Tibial nerve (tissue), 4 donors: ENCODE measurements at places on chromosomes 11 and 22. TPM values are rescaled to one million over a fixed set of nuclear protein-coding genes. Genes with fewer than 3 reads are reported as not detected.

The SSH3 gene
- 44.1 TPM for total RNA-seq

The FAM111B gene
- total RNA-seq = 0.20 TPM

The CCDC15 gene
- total RNA-seq = 3.1 TPM

The OR51B5 gene
- not detected for total RNA-seq

The OR8D1 gene
- total RNA-seq = not detected

The CDKN1C gene
- total RNA-seq = 330 TPM

The LRP4 gene
- total RNA-seq = 50.7 TPM

The IL17REL gene
- total RNA-seq = not detected

The ELFN2 gene
- 3.5 TPM for total RNA-seq

The MS4A14 gene
- total RNA-seq = 5.5 TPM

The MMP11 gene
- total RNA-seq = 4.5 TPM

The GTSE1 gene
- total RNA-seq = not detected

The MYH9 gene
- total RNA-seq = 406 TPM

The CSRP3 gene
- not detected for total RNA-seq

DNA sequence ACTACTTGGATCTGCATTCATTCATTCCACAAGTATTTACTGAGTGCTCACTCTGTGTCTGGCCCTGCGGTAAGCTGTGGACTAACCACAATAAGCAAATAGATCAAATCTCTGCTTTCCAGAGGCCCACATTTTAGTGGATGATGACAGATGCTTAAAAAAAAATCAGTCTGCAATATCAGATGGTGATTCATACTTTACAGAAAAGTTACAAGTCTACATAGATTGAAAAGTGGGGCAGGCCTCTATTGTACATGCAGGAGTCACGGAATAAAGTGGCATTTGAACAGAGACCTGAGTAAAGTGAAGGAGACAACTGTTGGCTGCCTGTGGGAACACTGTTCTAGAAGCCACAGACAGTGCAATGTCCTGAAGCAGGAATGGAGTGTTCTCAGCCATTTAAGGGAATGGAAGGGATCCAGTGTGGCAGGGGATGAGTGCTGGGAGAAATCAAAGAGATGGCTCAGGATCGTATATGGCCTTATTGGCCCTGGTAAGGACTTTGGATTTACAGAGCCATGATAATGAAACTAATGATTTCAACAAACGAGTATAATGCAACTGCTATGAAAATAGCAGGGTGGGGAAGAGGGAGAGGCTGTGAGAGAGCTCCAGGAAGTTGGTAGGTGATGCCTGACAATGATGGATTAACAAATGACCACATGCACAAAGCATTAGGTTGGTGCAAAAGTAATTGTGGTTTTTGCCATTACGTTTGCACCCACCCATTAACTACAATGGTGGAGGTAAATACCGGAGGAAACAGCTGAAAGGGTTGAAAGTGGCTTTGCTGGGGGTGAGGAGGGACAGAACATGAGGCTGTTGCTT, 31.1 kb downstream of the TMEM45B start:
- peak overlapping the region; percentile 26 for H3K27ac ChIP-seq
- H3K4me3 ChIP-seq = no peak overlapping the region
- no peaks in the 10 kb centered on the region for H3K36me3 ChIP-seq
- no peaks in the 10 kb centered on the region for H3K4me1 ChIP-seq
- DNase-seq = no peak

DNA sequence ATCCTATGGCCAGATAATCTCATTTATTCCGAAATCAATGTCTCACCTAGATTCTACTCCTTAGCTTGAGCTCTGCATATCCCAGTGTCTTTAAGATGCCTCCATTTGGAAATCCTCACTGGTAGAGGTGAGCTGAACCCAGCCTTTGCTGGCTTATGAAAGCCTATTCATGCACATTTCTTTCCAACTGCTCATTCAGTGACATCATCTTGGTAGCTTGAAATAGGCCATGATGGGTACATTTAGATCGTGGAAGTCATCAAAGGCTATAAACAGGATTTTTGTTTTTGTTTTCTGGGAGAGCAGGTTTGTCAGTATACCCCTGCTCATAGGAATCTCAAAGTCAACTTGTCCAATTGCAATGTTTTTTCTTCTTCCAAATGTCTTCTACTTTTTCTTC, 6.0 kb downstream of the NXPE1 start:
- no peak overlapping the region for H3K27ac ChIP-seq
- no peak overlapping the region for H3K4me3 ChIP-seq
- H3K4me1 ChIP-seq = no peaks in the 10 kb centered on the region
- H3K36me3 ChIP-seq = no peaks in the 10 kb centered on the region
- H3K27me3 ChIP-seq = no peaks in the 10 kb centered on the region

GRCh38 chr22:33271390-33272161, 213.4 kb upstream of the SYN3 start:
- no peak for DNase-seq
- H3K4me1 ChIP-seq = no peaks in the 10 kb centered on the region
- no peaks in the 10 kb centered on the region for H3K27me3 ChIP-seq
- H3K27ac ChIP-seq = no peak overlapping the region
- no peak overlapping the region for H3K4me3 ChIP-seq

- H3K4me1 ChIP-seq = peaks cover 7% of the 10 kb centered on the region
- no peaks in the 10 kb centered on the region for H3K27me3 ChIP-seq
- no peak overlapping the region for H3K27ac ChIP-seq
These were observed 38.6 kb downstream of the SHISA8 start for GRCh38 chr22:41876275-41876674.

DNA sequence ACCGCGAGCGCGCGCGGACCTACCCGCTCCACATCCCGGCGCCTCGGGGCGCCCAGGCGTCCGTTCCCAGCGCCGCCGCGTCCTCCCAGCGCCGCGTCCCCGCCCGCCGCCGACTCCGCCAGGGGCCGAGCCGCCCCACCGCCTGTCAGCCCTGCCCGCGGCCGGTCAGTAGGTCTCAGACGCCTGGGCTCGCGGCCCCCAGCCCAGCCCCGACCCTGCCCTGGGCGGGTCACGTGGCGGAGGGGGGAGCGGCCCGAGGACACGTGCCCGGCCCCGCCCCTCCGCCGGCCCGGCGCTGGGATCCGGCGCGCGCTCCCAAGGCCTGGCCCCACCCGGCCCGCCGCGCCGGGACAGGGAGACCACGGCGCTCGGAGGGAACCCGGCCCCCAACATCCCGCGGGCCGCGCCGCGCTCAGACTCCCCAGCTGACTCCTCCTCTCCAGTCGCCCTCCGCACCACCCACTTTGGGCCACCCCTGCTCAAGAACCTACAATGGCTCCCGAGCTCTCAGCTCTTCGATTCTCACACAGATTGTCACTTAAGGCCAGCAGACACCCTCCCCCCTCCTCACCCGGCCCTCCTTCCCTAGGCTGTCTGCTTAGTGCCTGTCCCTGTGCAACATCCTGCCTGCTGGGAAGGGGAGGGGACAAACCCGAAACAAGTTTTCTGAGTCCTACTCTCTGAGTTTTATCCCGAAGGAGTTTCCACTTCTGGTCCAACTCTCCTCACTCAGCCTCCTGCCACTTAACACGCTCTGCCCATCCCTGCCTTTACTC, at the start of gene RAB3IL1:
Gene RAB3IL1 (minus strand): TSS at position 233 of the 776 bp plus-strand sequence. CDS start 199 bp downstream, at position 34.
- H3K27ac ChIP-seq = peak within 1 kb of the TSS; percentile 95
- no peaks in the 10 kb centered on the region for H3K36me3 ChIP-seq
- peak; percentile 66 for DNase-seq
- no peaks in the 10 kb centered on the region for H3K27me3 ChIP-seq
- H3K4me3 ChIP-seq = peak within 1 kb of the TSS; percentile 72

GRCh38 chr22:43990044-43990443, 34.1 kb upstream of the PARVB start:
- no peaks in the 10 kb centered on the region for H3K4me1 ChIP-seq
- no peak for DNase-seq
- H3K27me3 ChIP-seq = no peaks in the 10 kb centered on the region
- no peaks in the 10 kb centered on the region for H3K36me3 ChIP-seq

- DNase-seq = no peak
- H3K4me3 ChIP-seq = no peak overlapping the region
- no peak overlapping the region for H3K27ac ChIP-seq
- no peaks in the 10 kb centered on the region for H3K36me3 ChIP-seq
- H3K27me3 ChIP-seq = no peaks in the 10 kb centered on the region
- no peaks in the 10 kb centered on the region for H3K4me1 ChIP-seq
These were observed 100.7 kb upstream of the PLET1 start for GRCh38 chr11:112361396-112361795.

DNA sequence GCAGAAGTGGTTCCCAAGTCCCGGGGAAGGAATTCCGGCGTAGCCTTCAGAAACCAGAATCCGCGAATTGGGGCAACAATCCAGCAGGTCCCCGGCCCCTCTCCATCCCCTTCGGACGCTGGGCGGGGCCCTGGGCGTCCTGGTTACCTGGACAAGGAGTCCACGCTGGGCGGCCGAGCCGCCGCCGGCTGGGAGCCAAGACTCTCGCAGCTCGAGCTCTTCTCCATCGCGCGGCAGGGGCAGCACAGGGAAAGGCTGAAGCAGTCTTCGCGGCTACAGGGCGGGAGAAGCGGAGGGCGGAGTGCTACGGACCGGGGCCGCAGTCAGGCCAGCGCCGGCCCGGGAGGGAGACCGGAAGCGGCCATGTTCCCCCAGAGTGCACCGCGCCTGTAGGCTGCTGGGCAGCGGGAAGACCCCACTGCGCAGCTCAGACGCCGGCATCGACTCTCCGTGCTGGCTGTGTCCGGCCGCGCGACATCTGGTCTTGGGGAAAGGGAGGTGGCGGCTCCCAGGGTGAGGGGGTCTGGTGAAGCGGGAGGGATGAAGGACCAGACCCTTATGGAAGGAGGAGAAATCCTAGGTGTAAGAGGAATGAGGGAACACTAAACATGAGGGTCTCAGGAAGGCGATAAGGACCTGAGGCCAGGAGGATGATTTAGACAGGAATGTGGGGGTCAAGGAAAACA, at the start of gene MTMR2:
Gene MTMR2 (minus strand): TSS at position 380 of the 686 bp plus-strand sequence. CDS start 153 bp downstream, at position 227.
- H3K27me3 ChIP-seq = no peaks in the 10 kb centered on the region
- peak within 1 kb of the TSS; percentile 98 for H3K27ac ChIP-seq
- peak within 1 kb of the TSS; percentile 65 for H3K4me3 ChIP-seq
- H3K4me1 ChIP-seq = no peaks in the 10 kb centered on the region
- DNase-seq = peak; percentile 50

GRCh38 chr11:3136546-3137455, 28.3 kb downstream of the OSBPL5 start:
- H3K36me3 ChIP-seq = no peaks in the 10 kb centered on the region
- peaks cover 79% of the 10 kb centered on the region for H3K4me1 ChIP-seq
- DNase-seq = no peak
- peak overlapping the region; percentile 42 for H3K27ac ChIP-seq

- DNase-seq = no peak
- H3K27me3 ChIP-seq = no peaks in the 10 kb centered on the region
- peaks cover 23% of the 10 kb centered on the region for H3K4me1 ChIP-seq
- peak overlapping the region; percentile 56 for H3K4me3 ChIP-seq
- no peaks in the 10 kb centered on the region for H3K36me3 ChIP-seq
These were observed 4.3 kb downstream of the ZFTA start for GRCh38 chr11:63764340-63764678.

DNA sequence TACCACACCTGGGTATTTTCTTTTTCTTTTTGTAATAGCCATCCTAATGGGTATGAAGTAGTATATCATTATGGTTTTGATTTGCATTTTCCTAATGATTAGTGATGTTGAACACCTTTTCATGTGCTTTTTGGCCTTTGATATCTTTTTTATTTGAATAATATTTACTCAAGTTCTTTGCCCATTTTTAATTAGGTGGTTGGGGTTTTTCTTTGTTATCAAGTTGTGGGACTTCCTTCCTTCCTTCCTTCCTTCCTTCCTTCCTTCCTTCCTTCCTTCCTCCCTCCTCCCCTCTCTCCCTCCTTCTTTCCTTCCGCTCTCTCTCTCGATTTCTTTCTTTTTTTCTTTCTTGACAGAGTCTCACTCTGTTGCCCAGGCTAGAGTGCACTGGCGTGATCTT, 75.0 kb upstream of the PDGFD start:
- H3K4me3 ChIP-seq = no peak overlapping the region
- H3K27me3 ChIP-seq = no peaks in the 10 kb centered on the region
- no peak overlapping the region for H3K27ac ChIP-seq

DNA sequence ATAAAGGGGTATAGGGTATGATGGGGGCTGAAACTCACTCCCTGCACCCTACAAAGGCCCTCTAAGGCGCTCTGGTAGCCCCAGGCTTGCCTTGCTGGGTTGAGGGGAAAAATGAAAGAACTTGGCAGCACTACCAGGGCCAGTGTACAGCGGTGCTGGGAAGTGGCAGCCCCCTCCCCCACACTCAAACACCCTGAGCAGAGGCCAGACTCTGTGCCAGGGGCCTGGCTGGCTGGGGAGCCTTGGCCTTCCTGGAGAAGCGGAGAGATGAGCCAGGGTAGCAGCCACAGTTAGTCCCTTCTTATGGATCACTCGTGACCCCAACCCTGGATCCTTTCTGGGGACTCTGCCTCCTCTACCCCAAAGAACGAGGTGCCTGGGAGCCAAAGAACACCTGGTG, 2.7 kb downstream of the TMEM134 start:
- H3K27ac ChIP-seq = no peak overlapping the region
- H3K4me1 ChIP-seq = peaks cover 38% of the 10 kb centered on the region
- no peak for DNase-seq
- H3K36me3 ChIP-seq = no peaks in the 10 kb centered on the region

- no peak for DNase-seq
- H3K4me3 ChIP-seq = no peak overlapping the region
- no peak overlapping the region for H3K27ac ChIP-seq
- H3K36me3 ChIP-seq = peaks cover 99% of the 10 kb centered on the region
- H3K4me1 ChIP-seq = no peaks in the 10 kb centered on the region
These were observed 18.2 kb downstream of the CPSF7 start for GRCh38 chr11:61411589-61411988.

DNA sequence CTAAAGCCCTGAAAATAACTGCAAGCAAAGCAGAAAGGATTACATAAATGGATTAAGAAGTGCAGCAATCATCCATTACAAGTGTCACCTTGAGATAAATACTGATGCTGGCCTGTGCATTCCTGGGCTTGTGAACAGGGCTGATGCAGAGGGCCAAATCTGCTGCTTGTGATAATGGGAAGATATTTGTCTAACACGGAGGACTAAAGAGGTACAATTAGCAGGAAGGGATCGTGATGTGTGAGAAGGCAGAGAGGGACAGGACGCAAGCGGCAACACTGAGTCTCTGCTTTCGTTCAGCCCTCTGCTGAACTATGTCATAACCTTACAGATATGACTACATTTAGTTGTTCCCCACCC, 107.7 kb upstream of the DDI1 start:
- H3K27me3 ChIP-seq = no peaks in the 10 kb centered on the region
- H3K4me1 ChIP-seq = no peaks in the 10 kb centered on the region
- no peak for DNase-seq
- no peak overlapping the region for H3K27ac ChIP-seq
- H3K36me3 ChIP-seq = no peaks in the 10 kb centered on the region

GRCh38 chr11:105049481-105049880, 4.3 kb upstream of the CARD16 start:
- H3K27me3 ChIP-seq = no peaks in the 10 kb centered on the region
- H3K36me3 ChIP-seq = no peaks in the 10 kb centered on the region
- H3K27ac ChIP-seq = no peak overlapping the region
- peaks cover 19% of the 10 kb centered on the region for H3K4me1 ChIP-seq

GRCh38 chr11:35919244-35919643, 24.6 kb upstream of the LDLRAD3 start:
- no peaks in the 10 kb centered on the region for H3K27me3 ChIP-seq
- H3K36me3 ChIP-seq = no peaks in the 10 kb centered on the region
- no peak overlapping the region for H3K4me3 ChIP-seq
- DNase-seq = no peak

GRCh38 chr11:75996523-75997442, 181.8 kb downstream of the UVRAG start:
- H3K4me1 ChIP-seq = no peaks in the 10 kb centered on the region
- no peak for DNase-seq
- H3K27me3 ChIP-seq = no peaks in the 10 kb centered on the region
- peaks cover 11% of the 10 kb centered on the region for H3K36me3 ChIP-seq
